Testis (tissue), 5 donors: ENCODE measurements at places on chromosomes 16 and 17. TPM values are rescaled to one million over a fixed set of nuclear protein-coding genes. Genes with fewer than 3 reads are reported as not detected.

The PYDC1 gene
- not detected for total RNA-seq

The ABCC11 gene
- 7.5 TPM for total RNA-seq

The SLC52A1 gene
- 0.99 TPM for total RNA-seq

The EFNB3 gene
- total RNA-seq, result 0.93 TPM

The BEAN1 gene
- 4.2 TPM for total RNA-seq

The HOXB1 gene
- total RNA-seq, result not detected

The KCNJ16 gene
- total RNA-seq, result 2.0 TPM

DNA sequence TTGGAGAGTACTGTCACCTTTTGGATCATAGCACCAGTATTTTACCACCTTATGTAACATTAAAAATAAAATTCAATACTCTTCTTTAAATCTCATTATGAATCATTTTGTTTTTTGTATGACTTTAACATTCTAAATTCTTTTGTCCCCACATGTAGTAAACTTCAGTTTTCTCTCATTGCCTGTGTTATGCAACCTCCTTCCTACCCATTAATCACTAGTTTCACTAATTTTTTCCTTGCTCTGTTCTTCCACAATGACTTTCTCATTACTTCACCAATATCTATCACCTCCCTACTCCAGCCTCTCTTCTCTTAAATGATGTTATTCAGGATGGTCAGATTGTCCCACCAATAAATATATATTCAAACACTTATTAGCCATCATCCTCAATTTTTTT, 68.7 kb downstream of the TTC19 start:
- no peak for DNase-seq

GRCh38 chr16:2121853-2122252, 13.8 kb downstream of the PKD1 start:
- DNase-seq, result no peak

GRCh38 chr16:89918453-89919347, at the start of gene MC1R:
TSS of gene MC1R (plus strand) at chr16:89918862. CDS start at chr16:89919259, 397 bp downstream.
- DNase-seq, result no peak

DNA sequence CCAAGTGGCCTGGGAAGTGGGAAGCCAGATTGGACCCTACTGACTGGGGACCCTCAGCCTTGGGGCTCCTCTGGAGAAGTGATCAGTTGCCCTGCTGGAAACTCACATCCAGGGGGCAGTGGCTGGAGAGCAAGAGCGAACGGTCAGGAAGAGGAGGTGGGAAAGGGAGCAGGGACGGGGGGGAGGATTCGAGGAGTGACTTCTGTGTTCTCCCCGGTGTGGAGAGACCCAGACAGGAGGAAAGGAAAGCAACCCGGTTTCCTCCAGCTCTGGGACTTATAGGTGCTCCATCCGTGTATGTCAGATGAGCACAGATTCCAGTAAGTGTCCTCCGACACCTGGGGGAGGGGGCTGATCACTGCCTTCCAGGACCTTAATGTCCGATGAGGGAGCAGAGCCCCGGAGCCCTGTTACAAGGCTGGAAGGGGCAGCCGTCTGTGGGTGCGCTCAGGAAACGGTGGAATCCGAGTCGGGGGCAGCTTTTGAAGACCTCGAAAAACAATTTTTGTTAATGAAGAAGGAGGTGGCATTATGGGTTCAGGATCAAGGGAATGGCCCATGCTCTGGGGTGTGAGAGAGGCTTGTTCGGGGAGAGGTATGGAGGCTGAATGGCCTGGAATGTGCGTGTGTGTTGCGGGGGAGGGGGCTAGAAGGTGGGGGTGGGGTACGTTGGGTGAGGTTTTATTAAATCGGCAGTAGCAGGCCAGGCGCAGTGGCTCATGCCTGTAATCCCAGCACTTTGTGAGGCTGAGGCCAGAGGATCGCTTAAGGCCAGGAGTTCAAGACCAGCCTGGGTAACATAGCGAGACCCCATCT, 34.8 kb upstream of the NDRG4 start:
- peak; percentile 48 for DNase-seq

DNA sequence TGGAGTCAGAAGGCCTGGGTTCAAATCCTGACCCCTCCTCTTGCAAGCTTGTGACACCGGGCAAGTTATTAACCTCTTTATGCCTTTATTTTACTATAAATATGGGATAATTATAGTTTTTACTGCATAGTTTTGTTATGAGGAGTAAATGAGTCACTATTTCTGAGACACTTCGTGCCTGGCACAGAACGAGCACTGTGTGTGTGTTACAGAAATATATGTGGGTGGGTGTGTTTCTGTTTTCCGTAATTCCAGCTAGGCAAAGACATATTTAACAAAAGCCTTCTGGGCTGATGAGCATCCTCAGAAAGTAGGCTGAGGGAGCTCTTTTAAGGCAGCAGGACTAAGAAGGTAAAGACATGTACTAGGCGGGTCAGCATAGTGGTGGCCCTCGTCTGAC, 417.9 kb downstream of the MAF start:
- no peak for DNase-seq

GRCh38 chr16:35102780-35103403, 1643.5 kb downstream of the TP53TG3F start:
- peak; percentile 75 for DNase-seq

GRCh38 chr16:27597361-27597760, 47.4 kb downstream of the KATNIP start:
- DNase-seq, result no peak

GRCh38 chr17:74274709-74275340, 791 bp downstream of the DNAI2 start:
- DNase-seq, result no peak

GRCh38 chr17:67475161-67475937, 98.3 kb downstream of the PITPNC1 start:
- DNase-seq, result peak; percentile 84

DNA sequence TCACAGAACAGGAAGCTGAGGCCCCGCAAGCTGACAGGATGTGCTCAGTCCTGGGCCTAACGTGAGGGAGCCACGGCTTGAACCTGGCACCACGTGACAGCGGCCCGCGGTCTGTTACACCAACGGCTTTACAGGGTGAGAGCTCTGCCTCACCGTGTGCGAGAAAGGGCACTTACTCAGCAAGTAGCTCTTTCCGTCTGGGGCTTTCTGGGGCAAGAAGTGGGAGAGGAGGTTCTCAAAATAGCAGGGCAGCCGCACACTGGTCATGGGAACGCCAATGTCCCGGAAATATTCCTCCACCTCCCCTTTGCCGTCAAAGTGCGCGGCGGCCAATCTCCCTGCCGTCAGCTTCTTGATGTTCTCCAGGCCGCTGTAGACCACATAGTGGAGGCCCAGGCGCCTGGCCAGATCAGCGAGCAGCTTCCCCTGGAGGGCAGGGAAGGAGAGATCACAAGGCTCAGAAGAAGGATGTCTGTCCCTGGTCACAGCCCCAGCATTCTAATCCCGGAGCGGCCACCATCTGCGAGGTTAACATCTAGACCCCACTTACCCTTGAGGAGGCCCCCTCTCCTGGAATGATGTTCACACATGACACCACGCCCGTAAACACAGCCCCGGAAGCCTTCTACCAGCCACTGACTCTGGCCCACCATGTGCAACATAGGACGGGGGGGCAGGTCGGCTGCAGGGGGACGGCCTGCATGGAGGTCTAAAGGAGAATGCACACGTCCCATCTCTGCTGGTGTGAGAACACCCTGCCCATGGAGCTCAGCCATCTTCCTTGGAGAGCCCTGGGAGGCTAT, 8.2 kb downstream of the NMRAL1 start:
- DNase-seq, result no peak

- DNase-seq, result no peak
Observed at GRCh38 chr17:4543557-4544026, 11.6 kb downstream of the MYBBP1A start.

GRCh38 chr16:14365200-14365851, 264.7 kb downstream of the PARN start:
- DNase-seq, result no peak

GRCh38 chr16:11005611-11005975, 61.2 kb downstream of the CLEC16A start:
- no peak for DNase-seq

GRCh38 chr17:57104461-57105175, 19.6 kb downstream of the AKAP1 start:
- no peak for DNase-seq

GRCh38 chr16:79164388-79164995, 436.0 kb downstream of the MAF start:
- DNase-seq, result no peak

- no peak for DNase-seq
Observed at GRCh38 chr17:65679165-65679845, 117.9 kb upstream of the AXIN2 start.

GRCh38 chr17:32240750-32241149, 24.9 kb upstream of the RHBDL3 start:
- peak; percentile 40 for DNase-seq

DNA sequence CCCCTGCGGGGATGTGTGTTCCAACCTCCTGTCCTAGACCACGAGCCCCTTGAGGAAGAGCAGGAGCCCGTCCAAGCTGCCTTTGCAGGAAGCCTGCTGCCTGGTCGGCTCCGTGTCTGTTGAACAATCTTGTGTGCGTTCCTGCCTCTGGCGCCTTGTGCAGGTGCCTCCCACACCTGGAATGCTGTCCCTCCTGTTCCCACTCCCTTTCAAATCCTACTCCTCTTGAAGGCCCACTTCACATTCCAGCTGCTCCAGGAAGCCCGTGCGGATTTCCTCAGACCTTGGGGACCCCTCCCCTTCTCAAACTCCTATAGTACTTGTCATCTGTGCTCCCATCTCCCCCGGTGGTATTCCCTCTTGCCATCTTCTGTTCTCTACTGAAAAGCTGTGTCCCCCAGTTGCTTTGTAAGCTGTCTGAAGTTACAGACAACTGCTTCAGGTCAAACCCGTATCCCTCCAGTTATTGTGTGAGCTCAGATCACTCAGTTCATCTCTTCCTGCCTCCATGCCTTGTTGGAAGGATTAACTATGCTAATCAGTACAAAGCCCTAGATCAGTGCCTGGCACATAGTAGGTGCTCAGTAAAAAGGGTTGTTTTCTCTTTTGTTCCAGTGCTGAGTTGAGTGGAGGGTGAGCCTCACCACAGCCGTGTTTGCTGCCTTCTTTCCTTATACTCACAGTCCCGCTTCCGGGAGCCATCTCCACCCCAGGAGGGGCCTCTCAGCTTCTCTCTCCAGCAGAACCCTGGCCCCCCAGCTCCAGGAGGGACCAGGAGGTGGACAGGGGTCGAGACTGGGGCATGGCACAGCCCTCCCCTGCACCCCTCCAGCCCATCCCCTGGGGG, 241.8 kb upstream of the CIBAR2 start:
- no peak for DNase-seq

DNA sequence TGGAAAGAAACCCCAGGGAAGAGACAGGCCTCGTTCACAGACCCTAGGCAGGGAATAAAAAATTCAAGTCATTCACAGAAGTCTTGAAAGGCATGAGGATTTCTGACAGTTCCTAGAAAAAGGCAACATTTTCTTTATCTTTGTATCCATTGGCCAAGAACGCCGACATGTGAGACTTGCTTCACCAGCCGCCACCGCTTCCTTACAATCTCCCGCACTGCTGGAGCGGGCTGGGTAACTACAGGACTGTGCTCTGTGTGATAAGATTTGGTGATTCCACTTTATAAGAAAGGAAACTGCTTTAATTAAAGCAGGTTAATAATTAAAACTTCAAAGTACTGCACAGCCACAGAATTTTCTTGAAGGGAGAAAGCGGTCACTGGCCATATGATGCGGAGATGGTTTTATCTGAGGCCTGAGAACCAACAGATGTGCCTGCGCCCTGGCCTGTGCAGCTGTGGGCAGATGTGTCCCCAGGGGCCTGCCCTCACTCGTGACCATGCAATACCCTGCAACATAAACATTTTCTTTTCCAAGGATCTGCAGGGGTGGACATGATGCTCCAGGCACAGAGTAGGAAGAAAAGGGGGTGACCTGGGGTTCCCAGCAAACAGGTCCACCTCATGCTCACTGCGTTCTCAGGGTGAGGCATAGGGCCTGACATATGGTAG, 13.0 kb upstream of the LGALS3BP start:
- peak; percentile 70 for DNase-seq

GRCh38 chr17:69466905-69467667, 52.6 kb downstream of the MAP2K6 start:
- no peak for DNase-seq

DNA sequence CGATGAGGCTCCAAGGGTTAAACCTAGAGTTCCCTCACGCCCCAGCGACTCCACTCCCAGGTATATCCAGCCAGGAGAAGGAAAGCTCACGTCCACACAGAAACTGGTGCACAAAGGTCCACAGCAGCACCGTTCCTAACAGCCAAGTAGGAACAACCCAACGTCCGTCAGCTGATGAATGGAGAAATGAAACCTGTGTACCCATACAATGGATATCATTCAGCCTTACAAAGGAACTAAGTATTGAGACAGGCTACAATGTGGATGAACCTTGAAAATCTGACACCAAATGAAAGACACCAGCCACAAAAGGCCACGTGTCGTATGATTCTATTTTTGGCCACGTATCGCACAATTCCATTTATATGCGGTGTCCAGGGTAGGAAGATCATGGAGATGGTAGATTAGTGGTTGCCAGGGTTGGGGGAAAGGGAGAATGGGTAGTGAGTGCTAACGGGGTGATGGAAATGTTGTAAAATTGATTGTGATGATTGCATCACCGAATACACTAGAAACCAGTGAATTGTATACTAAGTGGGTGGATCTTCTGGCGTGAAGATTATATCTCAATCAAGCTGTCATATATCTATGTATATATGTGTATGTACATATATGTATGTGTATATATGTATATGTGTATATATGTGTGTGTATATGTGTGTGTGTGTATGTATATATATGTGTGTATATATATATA, 30.1 kb downstream of the NLRC3 start:
- DNase-seq, result no peak

DNA sequence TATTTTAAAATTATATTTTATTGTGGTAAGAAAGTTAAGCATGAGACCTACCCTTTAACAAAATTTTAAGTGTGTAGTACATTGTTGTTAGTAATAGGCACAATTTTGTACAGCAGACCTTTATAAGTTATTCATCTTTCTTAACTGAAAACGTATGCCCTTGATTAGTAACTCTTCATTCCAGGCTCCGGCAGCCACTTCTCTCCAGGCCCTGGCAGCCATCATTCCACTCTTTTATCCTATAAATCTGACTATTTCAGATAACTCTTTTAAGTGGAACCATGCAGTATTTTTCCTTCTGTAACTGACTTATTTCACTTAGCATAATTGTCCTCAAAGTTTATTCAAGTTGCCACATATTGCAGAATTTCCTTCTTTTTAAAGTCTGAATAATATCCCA, 348.2 kb downstream of the CDH11 start:
- no peak for DNase-seq

DNA sequence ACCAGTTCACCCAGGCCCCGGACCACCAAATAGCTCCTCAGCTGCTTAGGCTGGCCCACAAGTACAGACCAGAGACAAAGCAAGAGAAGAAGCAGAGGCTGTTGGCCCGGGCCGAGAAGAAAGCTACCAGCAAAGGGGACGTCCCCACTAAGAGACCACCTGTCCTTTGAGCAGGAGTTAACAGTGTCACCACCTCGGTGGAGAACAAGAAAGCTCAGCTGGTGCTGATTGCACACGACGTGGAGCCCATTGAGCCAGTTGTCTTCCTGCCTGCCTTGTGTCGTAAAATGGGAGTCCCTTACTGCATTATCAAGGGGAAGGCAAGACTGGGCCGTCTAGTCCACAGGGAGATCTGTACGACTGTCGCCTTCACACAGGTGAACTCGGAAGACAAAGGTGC, 15.4 kb downstream of the FOXF1 start:
- no peak for DNase-seq
